ENCODE measurements at places on chromosomes 2 and 18.

DNA sequence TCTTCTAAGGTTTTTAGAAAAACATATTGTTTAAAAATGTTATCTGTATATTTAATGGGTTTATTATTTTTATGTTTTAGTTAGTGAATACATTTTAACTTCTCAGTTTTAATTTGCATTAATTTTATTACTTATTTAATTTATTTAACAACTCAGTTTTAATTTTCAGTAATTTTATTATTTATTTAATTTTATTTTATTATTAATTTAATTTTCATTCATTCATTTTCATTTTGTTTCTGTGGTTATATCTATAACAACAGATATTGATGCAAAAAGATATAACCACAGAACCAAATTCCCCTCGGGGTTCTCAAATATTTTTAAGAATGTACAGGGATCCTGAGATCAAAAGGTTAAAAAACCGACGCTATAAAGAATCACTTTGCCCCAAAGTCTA is 23.0 kb downstream of the FAM237A start:
- DNase-seq, result no peak

DNA sequence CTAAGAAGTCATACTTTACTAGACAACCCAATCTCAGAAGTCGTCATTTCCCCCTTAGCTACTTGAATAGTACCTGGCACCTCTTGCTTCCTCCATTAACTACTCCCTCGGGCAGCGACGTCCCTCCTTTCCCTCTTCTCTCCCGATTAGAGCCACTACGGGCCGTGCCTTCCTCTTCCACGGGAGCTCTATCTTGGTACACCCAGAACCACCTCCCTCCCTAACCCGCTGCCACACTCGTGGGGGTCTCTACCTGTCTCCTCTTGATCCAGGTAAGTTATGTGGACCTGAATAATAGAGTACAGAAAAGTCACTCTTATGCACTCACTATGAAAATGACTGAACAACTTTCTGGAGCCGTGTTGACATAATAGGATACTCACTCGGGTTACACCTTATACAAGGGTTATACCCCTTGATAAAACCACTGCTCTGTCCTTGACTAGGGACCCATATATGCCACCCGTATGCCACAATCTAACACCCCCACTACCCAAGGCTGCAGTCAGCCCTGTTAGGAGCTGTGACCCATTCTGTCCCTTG is 595 bp upstream of the HDHD2 start:
- no peak for DNase-seq

DNA sequence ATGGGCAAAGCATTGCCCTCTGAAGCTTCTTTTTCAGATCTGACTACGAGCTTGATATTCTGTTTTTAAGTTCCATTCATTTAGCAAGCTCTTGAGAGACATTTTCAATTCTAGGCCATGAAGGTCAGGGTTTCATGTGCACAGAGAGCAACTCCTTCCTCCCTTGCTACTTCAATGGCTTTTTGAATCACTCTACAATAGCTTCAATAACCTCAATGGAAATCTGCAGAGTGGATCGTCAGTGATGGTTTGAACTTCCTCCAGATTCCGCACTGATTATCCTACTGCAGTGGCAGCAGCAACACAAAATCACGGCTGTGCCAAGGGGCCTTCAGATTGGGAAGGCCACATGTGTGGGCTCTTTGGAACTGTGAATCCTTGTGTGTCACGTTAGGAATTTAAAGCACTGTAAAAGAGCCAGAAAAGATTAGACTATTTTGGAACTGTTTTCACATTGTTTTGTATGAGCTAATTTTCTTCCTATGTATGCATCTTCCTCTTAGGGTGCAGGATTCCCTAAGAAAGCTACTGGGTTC is 88.4 kb upstream of the MGAT4A start:
- DNase-seq, result no peak

DNA sequence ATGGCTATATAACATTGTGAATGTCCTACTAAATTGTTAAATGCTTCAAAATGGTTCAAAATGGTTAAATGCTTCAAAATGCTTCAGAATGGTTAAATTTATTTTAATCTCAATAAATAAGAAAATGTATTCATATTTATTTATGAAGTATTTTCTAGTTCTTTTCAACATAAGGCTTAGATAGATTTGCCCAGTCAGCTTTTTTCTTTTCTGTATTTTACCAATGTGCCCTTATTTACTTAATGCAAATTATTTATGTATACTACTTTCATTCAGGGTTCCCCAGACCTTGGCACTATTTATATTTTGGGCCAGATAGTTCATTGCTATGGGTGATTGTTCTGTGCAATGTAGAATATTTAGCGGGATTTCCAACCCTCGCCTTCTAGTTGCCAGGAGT is 546.7 kb downstream of the RIT2 start:
- no peak for DNase-seq

- DNase-seq, result no peak
These were observed 16.6 kb downstream of the NIF3L1 start for GRCh38 chr2:200905618-200906296.

- DNase-seq, result no peak
These were observed 149.5 kb downstream of the ACOXL start for GRCh38 chr2:110881908-110882307.

GRCh38 chr18:24470022-24470618 is 9.7 kb downstream of the HRH4 start:
- DNase-seq, result no peak

DNA sequence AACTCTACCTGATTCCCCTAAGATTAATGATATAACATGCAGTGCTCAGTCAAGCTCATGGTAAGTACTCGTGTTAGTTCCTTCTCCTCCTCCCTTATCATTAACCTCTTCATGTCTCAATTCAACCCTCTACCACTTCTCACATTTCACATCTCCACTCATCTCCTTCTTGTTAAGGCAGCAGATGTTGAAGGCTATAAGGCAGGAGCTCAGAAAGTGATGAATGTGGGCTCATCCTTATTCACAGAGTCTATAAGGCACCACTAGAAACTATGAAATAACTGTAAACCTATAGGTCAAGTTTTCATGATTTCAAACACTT is 56.0 kb downstream of the CLHC1 start:
- DNase-seq, result no peak

- DNase-seq, result no peak
These were observed 38.6 kb upstream of the ASAP2 start for GRCh38 chr2:9167718-9168657.

- DNase-seq, result no peak
These were observed 586.7 kb downstream of the CCDC85A start for GRCh38 chr2:56770490-56770889.

GRCh38 chr2:11402436-11402835 is 58.0 kb upstream of the ROCK2 start:
- no peak for DNase-seq

- DNase-seq, result peak; percentile 29
These were observed 5.0 kb downstream of the MGAT5 start for GRCh38 chr2:134258684-134259388.

- no peak for DNase-seq
These were observed 536.1 kb upstream of the RAB6C start for GRCh38 chr2:129443235-129443864.

DNA sequence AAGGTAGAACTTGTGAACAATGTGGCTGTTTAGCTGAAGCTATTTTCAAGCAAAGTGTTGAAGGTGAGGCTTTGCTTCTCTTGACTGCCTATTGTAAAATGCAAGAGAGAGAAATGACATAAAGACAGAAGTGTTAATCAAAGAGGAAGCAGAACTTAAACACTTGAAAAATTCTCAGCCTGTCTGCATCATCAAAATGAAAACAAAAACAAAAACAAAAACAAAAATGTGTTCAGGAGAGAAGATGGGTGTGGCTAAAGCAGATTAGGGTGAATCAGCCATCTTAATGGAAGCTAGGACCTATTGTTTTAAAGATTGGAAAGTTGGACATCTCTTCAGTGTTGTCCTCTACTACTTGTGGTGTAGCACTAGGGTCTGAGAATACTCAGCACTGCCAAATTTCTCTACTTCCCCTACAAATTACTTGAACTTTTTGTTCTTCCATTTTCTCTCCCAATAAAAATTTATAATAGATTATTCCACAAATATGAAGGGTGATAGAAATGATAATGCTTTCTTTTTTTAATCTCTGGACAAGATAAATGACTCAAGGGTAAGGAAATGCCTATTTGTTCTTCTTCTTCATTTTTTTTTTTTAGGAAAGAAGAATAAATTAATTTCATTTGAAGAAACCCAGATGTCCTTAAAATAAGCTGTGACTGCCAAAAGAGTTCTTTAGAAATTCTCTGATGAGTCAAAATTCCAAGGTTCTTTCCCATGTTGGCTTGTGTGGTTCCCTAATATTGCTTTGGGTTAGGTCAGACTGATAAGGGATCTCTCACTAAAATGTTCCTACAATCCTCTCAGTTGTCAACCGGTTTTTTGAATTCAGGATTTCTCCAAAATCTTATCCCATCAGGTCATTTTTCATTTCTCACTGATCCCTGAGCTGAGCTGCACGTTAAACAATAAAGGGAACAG is 571.2 kb upstream of the ZEB2 start:
- DNase-seq, result no peak

DNA sequence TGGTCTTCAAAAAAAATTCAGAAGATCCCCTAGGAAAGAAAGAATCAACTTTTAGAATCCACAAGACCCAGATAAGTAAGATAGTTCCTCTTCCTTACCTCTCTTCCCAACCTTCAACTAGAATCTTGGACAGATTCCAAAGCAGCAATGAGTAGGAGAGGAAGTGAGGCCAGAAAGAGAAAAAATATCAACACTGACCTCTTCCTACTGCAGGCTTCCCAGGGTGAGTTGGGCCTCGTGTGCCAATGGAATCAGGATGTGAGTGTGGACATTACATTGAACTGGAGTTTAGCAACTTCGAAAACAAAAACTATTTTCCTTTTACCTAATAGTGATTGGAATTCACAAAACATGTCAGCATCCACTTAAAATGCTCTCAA is 102.5 kb upstream of the PIEZO2 start:
- no peak for DNase-seq

DNA sequence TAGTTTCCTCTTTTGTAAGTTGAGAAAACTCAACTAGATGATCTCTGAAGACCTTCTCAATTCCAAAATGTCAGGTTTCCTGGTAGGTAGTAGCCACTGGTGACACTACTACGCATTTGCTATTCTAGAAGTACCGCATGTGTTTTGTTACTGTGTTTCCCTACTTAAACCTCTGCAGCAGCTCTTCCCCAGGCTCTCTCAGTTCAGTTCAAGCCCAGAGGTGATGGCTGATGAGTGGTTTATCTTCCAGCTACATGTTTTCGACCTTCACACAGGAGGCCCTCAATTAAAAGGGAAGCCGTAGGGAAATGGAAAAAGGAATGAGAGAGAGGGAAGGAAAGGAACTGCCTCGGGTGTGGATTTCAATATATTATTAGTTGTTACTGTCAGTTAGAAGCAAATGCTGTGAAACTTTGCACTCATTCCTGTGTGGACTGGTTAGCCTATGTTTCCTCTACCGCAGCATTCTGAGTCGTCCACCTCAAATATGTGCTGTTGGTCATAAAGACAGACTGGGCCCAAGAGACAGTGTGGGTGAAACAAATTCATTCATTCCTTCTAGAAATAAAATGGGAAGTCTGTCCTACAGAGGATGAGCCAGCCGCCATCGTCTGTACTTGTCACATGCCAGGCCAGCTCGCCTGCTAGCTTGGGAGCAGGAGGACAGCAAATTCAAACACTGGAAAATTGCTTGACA is 455.2 kb upstream of the RAB12 start:
- no peak for DNase-seq

GRCh38 chr2:68839260-68839833 is 31.9 kb downstream of the BMP10 start:
- no peak for DNase-seq

- DNase-seq, result no peak
These were observed 369.6 kb upstream of the ID2 start for GRCh38 chr2:8312221-8312620.

GRCh38 chr18:10562773-10563160 is 36.9 kb downstream of the NAPG start:
- DNase-seq, result no peak

DNA sequence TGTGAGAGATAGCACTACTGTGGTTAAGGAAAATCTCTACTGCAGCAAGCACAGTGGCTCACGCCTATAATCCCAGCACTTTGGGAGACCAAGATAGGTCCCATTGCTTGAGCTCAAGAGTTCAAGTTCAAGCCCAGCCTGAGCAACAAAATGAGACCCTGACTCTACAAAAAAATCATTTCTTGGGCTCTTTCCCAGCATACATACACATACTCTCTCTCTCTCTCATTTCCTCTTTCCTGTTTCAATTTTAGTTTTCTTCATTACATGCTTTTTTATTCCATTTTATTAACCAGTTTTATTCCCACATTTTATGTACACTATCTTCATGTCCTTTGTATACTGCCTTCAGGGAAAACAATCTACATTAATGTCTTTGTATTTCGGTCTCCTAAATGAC is 14.6 kb downstream of the WDR33 start:
- DNase-seq, result no peak

DNA sequence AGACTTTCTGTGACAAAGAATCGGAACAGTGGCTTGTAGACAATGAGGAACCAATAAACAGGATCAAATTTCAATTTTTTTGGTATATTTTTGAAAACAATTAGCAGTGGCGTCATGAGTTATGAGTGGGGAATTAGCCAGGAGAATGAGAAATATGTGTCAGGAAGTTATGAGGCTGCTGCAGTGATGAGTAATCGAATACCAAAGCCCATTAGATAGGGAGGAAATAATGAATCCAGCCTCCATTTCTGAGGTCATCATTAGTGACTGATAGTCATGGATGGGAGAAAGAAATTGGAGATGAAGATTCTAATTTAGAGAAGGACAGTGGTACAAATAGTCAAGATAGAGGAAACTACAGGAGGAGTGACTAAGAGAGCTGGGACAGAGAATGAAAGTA is 673.1 kb upstream of the VRK2 start:
- no peak for DNase-seq

DNA sequence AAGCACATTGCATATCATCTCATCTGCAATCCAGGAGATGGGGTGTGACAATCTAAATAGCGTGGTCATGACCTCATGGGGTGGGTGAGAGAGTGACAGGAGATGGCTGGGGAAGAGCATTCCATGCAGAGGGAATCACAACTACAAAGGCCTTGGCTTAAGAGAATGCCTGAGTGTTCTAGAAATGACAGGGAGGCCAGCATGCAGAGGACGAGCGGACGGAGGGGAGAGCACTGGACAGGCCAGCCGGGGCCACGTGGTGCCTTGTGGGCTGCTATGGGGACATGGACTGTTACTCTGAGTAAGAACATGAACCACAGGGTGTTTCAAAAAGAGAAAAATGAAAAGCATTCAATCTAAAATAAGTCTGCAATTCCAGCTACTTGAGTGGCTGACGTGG is 117.9 kb upstream of the ODC1 start:
- DNase-seq, result no peak

DNA sequence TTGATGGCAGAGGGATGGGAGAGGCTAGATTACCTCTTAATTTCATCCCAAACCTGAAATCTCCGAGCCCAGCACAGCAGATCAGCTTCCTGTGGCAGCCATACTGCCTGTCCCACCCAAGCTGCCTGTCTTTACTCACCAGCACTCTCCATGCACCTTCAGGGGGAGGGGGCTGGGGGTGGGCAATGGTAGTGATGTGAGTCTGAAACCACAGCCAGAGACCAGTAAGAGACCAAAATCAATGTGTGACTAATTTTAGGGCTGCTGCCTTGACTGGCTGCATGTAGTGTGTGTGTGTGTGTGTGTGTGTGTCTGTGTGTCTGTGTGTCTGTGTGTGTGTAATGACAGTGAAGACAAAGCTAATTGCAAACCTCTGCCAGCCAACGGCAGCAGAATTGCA is 11.7 kb upstream of the TEX261 start:
- no peak for DNase-seq
